ENCODE measurements at places on chromosomes 13 and 19. TPM values are rescaled to one million over a fixed set of nuclear protein-coding genes. Genes with fewer than 3 reads are reported as not detected.

GRCh38 chr13:91655731-91656130, 257.3 kb downstream of the GPC5 start:
- no peak overlapping the region for H3K27ac ChIP-seq
- no peak overlapping the region for H3K4me3 ChIP-seq
- no peaks in the 10 kb centered on the region for H3K36me3 ChIP-seq
- H3K4me1 ChIP-seq: no peaks in the 10 kb centered on the region
- no peaks in the 10 kb centered on the region for H3K27me3 ChIP-seq

GRCh38 chr19:18311502-18312091, 11.3 kb downstream of the LSM4 start:
- H3K27me3 ChIP-seq: no peaks in the 10 kb centered on the region
- peaks cover 15% of the 10 kb centered on the region for H3K4me1 ChIP-seq
- no peak overlapping the region for H3K27ac ChIP-seq

DNA sequence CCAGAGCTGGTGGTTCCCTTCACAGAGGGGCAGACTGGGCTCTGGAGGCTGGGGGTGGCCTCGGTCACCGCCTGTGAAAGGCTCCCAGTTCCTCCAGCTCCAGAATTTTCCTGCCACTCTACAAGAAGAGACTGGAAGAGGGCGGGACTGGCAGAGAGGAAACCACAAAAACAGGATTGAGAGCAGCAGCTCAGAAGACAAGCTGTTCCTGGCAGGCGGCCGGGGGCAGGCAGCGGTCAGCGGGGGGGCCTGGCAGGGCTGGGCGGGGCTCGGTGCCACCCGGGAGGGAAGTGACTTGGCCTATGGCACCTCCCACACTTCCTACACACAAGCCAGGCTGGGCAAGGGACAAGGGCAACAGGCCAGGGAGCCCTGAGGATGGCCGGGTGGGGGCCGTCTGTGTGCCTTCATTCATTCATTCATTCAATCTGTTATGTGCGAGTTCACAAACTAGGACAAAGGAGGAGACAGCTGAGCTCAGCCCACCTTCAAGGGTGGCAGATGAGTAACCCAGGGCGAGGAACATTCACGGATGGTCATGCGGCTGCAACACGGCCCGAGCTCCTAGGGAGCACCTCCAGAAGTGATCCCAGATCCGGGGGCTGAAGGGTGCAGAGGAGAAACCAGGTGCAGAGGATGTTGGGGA, 16.9 kb upstream of the BTBD2 start:
- H3K4me3 ChIP-seq: no peak overlapping the region
- peak overlapping the region; percentile 95 for H3K27ac ChIP-seq
- no peaks in the 10 kb centered on the region for H3K36me3 ChIP-seq
- DNase-seq: peak; percentile 90
- no peaks in the 10 kb centered on the region for H3K27me3 ChIP-seq

GRCh38 chr13:73368608-73369007, 309.8 kb downstream of the KLF5 start:
- no peaks in the 10 kb centered on the region for H3K36me3 ChIP-seq
- H3K4me3 ChIP-seq: no peak overlapping the region
- no peak overlapping the region for H3K27ac ChIP-seq
- no peaks in the 10 kb centered on the region for H3K27me3 ChIP-seq
- no peak for DNase-seq
- no peaks in the 10 kb centered on the region for H3K4me1 ChIP-seq

GRCh38 chr19:3467437-3468198, 12.7 kb downstream of the SMIM24 start:
- peaks cover 49% of the 10 kb centered on the region for H3K4me1 ChIP-seq
- no peak for DNase-seq
- H3K27me3 ChIP-seq: peaks cover 2% of the 10 kb centered on the region
- peaks cover 23% of the 10 kb centered on the region for H3K36me3 ChIP-seq

DNA sequence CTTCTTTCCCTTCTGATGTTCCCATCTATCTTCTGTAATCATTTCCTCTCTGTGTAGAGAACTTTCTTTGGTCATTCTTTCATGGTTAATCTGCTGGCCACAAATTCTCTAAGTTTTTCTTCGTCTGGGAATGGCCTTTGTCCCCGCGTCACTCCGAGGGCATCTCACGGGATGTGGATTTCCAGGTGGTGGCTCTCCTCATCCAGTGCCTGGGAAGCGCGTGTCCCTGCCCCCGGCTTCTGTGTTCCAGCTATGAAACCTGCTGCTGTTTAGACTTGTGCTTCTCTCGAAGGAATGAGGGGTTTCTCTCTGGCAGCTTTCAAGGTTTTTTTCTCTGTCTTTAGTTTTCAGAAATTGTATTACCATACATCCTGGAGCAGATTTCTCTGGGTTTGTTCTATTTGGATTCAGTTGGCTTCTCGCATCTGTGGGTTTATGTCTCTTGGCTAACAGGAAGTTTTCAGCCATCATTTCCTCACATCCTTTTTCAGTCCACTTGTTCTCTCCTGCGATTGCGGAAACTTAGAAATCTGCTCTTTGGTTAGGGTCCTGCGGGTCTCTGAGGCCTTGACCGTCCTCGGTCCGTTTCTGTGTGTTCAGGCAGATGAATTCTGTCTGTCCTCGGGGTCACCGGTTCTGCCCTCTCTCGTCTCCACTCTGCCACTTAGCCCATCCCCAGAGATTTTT, 36.9 kb upstream of the DCUN1D2 start:
- DNase-seq: no peak
- no peak overlapping the region for H3K4me3 ChIP-seq
- peaks cover 4% of the 10 kb centered on the region for H3K4me1 ChIP-seq

GRCh38 chr13:99266827-99267226, 8.6 kb upstream of the GPR18 start:
- no peaks in the 10 kb centered on the region for H3K4me1 ChIP-seq
- H3K4me3 ChIP-seq: no peak overlapping the region
- no peak overlapping the region for H3K27ac ChIP-seq
- no peaks in the 10 kb centered on the region for H3K27me3 ChIP-seq
- DNase-seq: no peak
- peaks cover 3% of the 10 kb centered on the region for H3K36me3 ChIP-seq

- no peaks in the 10 kb centered on the region for H3K4me1 ChIP-seq
- H3K27ac ChIP-seq: no peak overlapping the region
- H3K36me3 ChIP-seq: peaks cover 11% of the 10 kb centered on the region
- DNase-seq: no peak
Measured at GRCh38 chr19:48603001-48603400, 3.5 kb upstream of the SPACA4 start.

GRCh38 chr13:49314344-49314882, 66.7 kb downstream of the CDADC1 start:
- peaks cover 3% of the 10 kb centered on the region for H3K4me1 ChIP-seq
- no peak overlapping the region for H3K27ac ChIP-seq
- peaks cover 8% of the 10 kb centered on the region for H3K36me3 ChIP-seq

DNA sequence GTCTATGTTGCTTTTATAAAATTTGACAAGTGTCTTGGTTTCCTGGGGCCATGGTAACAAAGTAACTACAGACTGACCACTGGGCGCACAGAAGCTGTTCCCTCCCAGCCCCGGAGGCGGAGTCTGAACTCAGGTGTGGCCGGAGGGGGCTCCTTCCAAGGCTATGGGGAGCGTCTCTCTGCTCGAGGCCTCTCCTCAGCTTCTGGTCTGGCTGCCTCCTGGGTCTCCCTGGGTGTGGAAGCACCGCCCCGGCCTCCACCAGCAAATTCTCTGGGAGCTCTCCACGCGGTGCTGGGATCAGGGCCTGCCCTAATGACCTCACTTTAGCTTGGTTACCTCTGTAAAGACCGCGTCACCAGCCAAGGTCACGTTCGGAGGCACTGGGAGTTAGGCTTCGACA, 45.7 kb upstream of the F7 start:
- H3K4me3 ChIP-seq: no peak overlapping the region
- H3K27ac ChIP-seq: no peak overlapping the region
- DNase-seq: no peak

- no peak for DNase-seq
- H3K4me3 ChIP-seq: peak overlapping the region; percentile 94
- H3K36me3 ChIP-seq: peaks cover 6% of the 10 kb centered on the region
- H3K4me1 ChIP-seq: peaks cover 34% of the 10 kb centered on the region
- no peaks in the 10 kb centered on the region for H3K27me3 ChIP-seq
Measured at GRCh38 chr19:10961073-10961860, 437 bp downstream of the SMARCA4 start.

- peaks cover 8% of the 10 kb centered on the region for H3K4me1 ChIP-seq
- DNase-seq: no peak
- H3K27ac ChIP-seq: no peak overlapping the region
- H3K27me3 ChIP-seq: no peaks in the 10 kb centered on the region
Measured at GRCh38 chr19:30898353-30899103, 450.7 kb downstream of the TSHZ3 start.

DNA sequence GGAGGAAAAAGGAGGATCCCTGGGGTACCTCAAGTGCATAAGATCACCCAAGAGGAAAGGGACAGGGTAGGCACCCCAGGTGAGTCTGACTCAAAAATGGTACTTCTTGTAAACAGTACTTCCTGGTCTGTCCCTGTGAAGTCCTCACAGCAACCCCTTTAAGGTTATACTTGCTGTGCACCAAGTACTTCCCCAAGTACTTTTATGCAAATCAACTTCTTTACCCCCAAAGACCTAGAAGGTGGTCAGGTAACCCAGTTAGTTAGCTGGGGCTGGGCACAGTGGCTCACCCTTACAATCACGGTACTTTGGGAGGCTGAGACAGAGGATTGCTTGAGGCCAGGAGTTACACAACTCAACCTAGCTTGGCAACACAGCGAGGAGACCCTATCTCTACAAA, 2.5 kb downstream of the CALR start:
- H3K27ac ChIP-seq: no peak overlapping the region
- H3K4me3 ChIP-seq: no peak overlapping the region
- H3K4me1 ChIP-seq: peaks cover 50% of the 10 kb centered on the region

DNA sequence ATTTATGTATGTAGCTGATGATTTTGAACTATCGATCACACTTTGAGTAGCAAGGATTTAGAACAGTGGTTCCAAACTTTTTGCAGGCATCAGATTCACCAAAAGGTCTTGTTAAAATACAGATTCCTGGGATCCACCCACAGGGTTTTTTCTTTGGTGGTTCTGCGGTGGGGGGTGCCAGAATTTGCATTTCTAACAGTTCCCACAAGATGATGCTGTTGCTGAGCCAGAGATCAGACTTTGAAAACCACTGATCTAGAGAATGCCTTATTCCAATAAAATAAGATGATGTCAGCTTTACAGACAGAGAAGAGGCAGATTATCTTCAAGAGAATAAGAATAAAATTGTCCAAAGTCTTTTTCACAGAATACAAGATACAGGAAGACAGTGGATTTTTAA, 80.9 kb upstream of the SHISA2 start:
- H3K4me3 ChIP-seq: no peak overlapping the region
- no peaks in the 10 kb centered on the region for H3K36me3 ChIP-seq
- no peak for DNase-seq
- H3K27ac ChIP-seq: no peak overlapping the region
- H3K4me1 ChIP-seq: no peaks in the 10 kb centered on the region

- H3K36me3 ChIP-seq: peaks cover 28% of the 10 kb centered on the region
- H3K4me1 ChIP-seq: no peaks in the 10 kb centered on the region
- H3K4me3 ChIP-seq: no peak overlapping the region
- no peak for DNase-seq
Measured at GRCh38 chr19:39014037-39014436, 18.3 kb downstream of the FBXO27 start.

Gene PLPPR3
- 26.1 TPM for total RNA-seq

Gene TYROBP
- 14.1 TPM for total RNA-seq

Gene LAMP1
- 98.0 TPM for total RNA-seq

Gene IL17D
- total RNA-seq: 30.2 TPM

Gene METTL21C
- 0.39 TPM for total RNA-seq

Gene ANGPTL4
- total RNA-seq: 3.6 TPM

Data from spinal cord (tissue), 10 donors.